ENCODE measurements at places on chromosomes 2 and 18.

- no peak for DNase-seq
Measured at GRCh38 chr2:59277671-59278070, 1036.5 kb upstream of the FANCL start.

DNA sequence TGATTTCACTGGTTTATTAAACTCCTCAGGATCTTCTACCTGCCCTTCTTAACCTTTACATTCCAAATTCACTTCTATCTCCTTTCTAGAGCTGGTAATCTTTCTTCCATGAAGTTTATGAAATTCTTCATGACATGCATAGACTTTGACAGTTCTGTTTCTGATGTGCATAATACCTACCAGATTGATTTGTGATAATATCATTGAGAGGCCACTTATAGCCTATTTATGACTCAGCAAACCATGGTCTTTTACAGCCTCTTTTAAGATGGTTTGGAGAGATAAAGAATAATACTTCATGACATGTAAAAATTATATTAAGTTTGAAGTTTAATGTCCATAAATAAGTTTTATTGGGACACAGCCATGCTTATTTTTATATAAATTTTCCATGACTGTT, 14.0 kb downstream of the SCN2A start:
- DNase-seq = no peak

- no peak for DNase-seq
Measured at GRCh38 chr2:3297523-3297922, 80.1 kb downstream of the EIPR1 start.

GRCh38 chr2:111940333-111941196, 42.2 kb downstream of the MERTK start:
- no peak for DNase-seq

DNA sequence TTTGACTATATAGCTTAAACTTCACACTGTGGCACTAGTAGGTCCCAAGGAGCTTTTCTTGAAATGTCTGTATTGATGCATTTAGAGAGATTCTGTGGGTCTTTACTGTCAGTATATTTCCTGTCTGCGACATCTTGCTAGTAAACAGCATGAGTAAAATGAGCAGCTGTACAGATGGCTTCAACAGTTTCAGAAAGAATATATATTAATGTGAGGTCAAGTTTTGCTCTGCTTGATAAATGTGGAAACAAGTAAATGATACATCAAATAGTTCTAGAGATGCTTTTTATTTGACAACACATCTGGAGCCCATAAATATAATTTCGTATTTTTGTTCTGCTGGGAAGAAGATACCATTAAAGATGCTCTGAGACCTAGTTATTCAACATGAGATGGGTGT, 310.9 kb upstream of the COL3A1 start:
- DNase-seq = no peak

DNA sequence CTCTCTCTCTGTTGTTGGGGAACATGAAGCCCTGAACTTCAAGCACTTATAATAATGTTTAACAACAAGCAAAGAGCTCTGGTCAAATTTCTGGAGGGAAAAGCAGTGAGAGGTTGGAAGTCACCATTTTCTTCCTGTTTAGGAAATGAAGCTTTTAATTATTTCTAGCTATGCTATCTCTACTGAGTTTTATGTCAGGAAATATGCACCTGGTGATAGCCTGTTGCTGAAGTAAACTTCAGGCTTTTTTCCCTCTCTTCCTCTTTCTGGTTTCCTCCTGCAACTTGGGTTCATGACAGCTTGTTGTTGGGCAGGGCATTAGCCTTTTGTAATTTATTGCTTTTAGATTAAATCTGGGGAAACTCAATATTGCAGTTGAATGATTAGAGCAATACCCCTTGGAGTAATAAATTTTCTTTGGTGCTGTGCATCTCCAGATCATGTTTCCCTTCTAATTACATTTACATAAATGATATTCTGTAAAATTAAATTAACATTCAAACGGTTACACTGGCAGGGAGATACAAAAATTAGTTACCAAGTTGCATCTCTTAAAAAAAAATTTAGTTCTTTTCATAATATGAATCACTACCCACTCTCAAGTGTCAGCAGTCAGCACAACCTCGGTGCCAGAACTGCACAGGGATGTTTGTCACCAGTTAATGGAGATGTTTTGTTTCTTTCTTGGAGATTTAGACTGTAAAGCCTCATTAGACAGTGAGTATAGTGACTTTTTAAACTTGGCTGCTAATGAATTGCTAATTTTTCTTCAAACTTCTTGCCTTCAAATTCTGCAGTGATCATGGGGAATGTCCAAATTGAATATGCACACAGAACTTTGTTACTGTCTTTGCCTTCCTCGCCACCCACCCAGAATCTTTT, 466.6 kb upstream of the ETAA1 start:
- no peak for DNase-seq

GRCh38 chr2:98685930-98686887, 44.7 kb downstream of the MGAT4A start:
- no peak for DNase-seq

DNA sequence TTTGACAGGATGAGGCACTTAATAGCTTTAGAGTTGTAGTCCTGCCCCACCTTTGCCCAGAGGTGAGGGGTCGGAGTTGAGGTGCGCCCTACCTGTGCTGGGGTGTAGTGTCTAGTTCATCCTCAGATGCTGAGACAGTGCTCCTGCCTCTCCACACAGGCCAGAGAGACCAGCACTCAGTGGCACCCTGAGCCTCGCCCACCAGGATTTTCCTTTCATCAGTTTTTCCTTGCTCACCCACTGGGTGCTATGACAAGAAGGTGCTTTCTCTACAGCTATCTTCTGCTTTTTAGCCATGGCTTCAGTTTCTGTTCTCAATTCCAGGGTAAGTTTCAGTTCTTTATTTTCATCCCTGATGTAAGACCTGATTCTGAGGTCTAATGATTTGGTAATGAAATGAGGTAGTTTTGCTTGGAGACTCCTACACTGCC, 16.8 kb upstream of the TMEM131 start:
- no peak for DNase-seq

DNA sequence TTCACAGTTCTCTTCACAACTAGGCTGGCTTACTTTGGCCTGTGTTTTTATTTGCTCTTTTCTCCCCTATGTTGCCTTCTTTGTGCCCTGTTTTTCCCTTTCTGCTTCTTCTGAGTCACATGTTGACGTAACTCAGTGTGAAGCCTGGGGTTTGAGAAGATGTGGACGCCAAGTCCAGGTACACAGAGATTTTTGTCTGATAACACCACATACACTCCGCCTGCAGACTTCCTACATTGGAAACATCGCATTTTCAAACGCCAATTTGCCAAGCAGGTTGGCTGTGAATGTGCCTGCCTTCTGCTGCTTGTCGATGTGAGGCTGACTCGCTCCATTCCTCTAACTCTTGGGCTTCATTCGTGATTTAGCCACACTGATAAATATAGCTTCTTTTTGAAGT, 62.6 kb upstream of the FN1 start:
- no peak for DNase-seq

GRCh38 chr18:58394046-58394445, 234.8 kb downstream of the ALPK2 start:
- DNase-seq = no peak

- DNase-seq = no peak
Measured at GRCh38 chr2:122236152-122236874, 480.9 kb downstream of the TSN start.

DNA sequence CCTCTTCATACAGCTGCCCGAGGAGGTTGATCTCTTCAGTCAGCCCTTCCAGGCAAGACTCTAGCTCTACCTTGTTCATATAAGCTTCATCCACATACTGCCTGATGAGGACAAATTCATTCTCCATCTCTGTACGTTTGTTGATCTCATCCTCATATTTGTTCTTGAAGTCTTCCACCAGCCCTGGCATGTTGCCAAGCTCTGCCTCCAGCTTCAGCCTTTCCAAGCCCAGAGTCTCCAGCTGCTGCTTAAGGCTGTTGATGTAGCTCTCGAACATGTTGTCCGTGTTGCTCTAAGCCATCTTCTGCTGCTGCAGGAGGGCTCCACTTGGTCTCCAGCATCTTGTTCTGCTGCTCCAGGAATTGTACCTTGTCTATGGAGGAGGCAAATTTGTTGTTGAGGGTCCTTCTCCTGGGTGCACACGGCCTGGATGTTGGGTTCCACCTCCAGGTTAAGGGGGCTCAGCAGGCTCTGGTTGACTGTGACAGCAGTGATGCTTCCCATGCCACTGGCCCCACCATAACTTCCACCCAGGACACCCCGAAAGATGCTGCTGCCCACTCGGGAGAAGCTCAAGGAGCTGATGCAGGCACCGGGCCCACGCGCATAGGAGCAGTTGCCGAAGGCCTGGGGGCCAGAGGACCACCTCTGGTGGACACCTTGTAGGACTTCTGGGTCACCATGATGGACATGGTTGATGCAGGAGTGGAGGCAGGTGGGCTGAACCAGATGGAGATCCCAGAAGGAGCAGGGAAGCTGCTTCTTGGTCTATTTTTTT, 30.3 kb downstream of the ICA1L start:
- DNase-seq = no peak

DNA sequence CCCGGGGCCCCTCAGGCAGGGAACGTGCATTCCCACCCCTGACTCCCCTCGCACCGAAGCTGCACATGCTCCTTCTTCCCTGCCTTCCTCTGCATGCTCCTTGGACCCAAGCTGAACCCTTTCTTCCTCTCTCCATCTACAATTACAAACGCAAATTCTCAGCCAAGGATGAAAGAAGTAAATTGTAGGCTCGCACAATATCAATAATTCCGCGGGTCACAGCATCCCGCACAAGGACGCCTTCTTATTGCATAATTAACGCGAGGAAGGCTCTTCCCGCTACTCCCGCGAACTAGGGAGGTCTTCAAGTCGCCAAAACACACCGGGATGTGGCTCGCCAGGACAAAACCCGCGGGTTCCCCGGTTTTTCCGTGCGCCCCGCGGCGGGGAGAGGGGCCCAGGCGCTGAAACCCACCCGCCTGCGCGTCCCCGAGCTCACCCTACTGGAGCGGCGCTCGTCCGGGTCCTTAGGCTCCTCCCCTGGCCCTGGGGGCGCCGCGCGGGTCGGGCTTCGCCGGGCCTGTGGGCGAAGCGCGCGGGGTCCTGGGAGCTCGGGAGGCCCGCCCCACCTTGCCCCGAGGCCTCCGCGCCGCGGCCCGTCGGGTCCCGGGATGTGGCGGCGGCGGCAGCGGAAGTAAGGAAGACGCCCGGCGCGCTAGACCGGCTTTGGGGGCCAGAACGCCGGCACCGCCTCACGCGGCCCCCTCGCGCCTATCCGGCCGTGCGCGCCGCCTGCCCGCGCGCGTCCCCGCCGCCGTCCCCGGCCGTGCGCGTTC, at the start of gene CHST10:
CHST10 (minus strand) TSS at position 734 of the 776 bp plus-strand sequence. CDS start 10,993 bp downstream, outside the sequence.
- DNase-seq = peak; percentile 18

DNA sequence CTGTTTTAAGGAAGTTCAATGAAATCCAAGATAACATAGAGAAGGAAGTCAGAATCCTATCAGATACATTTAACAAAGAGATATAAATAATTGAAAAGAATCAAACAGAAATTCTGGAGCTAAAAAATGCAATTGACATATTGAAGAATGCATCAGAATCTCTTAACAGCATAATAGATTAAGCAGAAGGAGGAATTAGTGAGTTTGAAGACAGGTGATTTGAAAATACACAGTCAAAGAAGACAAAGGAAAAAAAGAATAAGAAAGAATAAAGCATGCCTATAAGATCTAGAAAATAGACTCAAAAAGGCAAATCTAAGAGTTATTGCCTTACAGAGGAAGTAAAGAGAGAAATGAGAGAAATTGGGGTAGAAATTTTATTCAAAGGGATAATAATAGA, 204.1 kb downstream of the SS18 start:
- no peak for DNase-seq

DNA sequence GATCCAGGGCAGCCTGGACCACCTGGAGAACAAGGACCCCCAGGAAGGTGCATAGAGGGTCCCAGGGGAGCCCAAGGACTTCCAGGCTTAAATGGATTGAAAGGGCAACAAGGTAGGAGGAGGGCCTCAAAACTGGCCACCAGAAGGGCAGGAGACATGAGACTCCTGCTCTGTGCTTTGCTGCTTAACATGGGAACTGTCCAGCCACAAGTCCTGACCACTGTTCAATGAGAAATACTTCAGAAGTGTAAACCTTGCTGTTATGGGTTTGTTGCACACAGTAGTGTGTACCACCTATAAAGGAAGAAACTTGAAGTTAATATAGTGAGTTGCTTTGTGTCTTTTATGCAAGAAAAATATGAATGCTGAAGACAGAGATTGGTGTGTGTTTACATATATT, 44.2 kb upstream of the MFF start:
- DNase-seq = no peak

DNA sequence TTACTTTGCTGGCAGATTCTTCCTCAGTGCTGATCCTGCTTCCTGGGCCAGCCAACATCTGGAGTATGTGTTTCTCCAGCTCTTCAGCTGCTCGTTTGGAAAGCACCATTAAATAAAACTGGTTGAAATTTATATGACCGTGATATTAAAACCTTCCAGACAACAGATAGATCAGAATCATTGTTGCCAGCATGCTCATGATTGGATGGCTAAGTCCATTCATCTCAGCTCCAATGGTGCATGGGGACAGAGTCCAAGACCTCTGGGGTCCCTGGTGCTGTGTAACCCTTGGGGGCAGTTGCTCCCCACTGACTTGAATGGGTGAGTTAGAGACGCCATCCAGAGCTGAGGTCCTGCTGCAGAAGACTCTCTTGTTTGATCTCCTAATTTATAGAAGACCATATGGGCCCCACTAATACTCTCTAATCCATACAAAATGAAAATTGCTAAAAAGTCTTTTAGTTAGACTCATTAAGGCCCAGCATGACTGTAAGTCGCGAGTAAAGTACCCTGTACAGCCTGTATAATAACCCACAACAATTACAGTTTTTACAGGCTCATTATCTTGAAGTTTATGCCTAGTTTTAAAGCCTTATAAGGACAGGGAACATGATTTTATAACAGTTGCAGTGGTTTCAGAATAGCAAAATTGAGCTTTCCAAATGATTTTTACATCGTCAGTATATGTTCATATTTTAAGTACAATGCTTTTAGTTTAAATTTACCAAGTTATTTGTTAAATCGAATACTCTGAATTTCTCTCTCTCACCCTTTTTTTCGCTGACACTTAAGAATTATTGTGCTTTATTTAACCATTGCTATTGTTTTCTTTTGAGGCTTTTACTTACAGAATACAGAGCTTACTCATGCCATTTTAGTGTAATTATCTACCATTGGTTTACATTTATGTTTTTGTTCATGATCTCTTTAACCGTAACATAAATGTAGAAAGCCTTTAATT, 60.0 kb downstream of the CABLES1 start:
- no peak for DNase-seq
